ENCODE measurements at places on chromosomes 5 and 9. TPM values are rescaled to one million over a fixed set of nuclear protein-coding genes. Genes with fewer than 3 reads are reported as not detected.

IFNB1 gene
- 0.46 TPM for total RNA-seq

NUP214 gene
- 8.4 TPM for total RNA-seq

PITX1 gene
- total RNA-seq = 0.32 TPM

CCDC187 gene
- total RNA-seq = not detected

FAM193B gene
- total RNA-seq = 11.7 TPM

ACER2 gene
- total RNA-seq = 10.9 TPM

NR4A3 gene
- under 0.01 TPM for total RNA-seq

SPATA31C1 gene
- not detected for total RNA-seq

EIF4E1B gene
- total RNA-seq = not detected

OR1J1 gene
- total RNA-seq = not detected

TRMT10B gene
- 2.9 TPM for total RNA-seq

PTGDS gene
- 0.65 TPM for total RNA-seq

PCDHB11 gene
- total RNA-seq = under 0.01 TPM

SH2D3C gene
- 57.2 TPM for total RNA-seq

ESM1 gene
- 284 TPM for total RNA-seq
